Nucleus accumbens (tissue), 56 donors: ENCODE measurements at places on chromosomes 3 and 15.
A peak's percentile ranks its signal among the peaks of the same experiment; 100 is the strongest.

DNA sequence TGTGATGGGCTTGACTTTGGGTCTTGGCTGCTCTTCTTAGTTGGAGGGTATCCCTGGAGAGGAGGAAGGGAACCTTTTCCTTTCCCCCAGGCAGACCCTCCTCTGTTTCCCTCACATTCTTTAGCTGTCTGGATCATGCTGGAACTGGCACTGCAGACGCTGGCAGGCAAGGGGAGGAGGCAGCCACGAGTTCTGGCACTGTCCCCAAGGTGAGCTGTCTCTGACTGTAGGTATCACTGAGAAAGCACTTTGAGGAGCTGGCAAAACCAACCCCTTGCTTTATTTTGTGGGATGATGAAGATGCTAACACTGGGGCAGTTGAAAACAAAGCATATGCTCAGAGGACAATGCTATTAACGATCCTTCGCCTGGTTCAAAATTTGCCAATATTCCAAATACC lies 175.0 kb downstream of the SOX2 start:
- no peak for DNase-seq

GRCh38 chr3:21310161-21310560 lies 440.8 kb downstream of the ZNF385D start:
- no peak for DNase-seq

DNA sequence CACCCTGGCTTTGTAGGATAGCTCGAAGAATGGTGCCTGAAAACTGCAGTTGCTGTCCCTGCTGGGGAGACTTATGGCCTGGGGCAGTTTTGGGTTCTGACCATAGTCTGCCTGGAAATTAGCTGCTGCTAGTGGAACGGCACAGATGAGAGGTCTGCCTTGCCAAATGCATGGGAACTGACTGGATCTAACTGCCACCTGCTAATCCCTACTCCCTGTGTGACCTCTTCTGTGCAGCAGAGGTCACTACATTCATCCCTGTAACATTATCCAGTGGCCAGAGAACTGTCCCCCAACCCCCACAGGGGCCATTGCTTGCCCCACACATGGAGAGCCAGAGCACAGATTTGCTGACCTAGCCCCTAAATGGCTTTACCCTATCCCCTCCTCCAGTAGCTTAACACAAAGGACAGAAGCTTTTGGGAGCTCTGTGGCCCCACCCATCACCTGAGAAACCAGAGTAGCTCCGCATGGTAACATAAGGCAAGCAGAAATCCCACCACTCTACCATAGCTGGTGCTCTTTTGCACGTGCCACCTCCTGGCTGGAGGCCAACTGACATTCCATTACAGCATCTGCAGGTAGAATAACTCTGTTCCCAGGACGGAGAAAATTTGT lies 840.0 kb downstream of the EPHA3 start:
- no peak for DNase-seq

GRCh38 chr3:188577539-188577938 lies 423.6 kb downstream of the LPP start:
- no peak for DNase-seq

DNA sequence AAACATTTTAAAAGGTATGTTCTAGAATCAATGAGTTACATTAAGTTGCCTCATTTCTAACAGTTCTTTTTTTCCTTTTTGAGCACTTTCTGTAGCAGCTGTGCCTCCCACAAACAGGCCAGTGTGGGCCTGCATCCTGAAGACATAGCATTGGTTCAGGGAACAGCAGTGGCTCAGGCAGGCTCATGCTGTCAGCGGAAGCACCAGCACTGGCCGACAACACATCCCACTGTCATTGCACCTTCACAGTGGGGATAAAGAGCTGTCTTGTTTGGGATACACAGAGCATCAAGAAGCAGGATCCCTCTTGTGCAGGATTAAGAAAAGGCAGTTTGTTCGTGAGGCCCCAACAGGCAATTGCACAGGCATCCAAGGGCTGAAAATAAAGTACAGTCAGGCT lies 123.3 kb downstream of the MOBP start:
- no peak for DNase-seq

- DNase-seq: no peak
Measured at GRCh38 chr3:147356909-147357900, 49.1 kb downstream of the ZIC4 start.

GRCh38 chr3:106957029-106957428 lies 420.2 kb upstream of the CCDC54 start:
- DNase-seq: no peak

- DNase-seq: no peak
Measured at GRCh38 chr3:111151438-111151837, 79.8 kb downstream of the NECTIN3 start.

DNA sequence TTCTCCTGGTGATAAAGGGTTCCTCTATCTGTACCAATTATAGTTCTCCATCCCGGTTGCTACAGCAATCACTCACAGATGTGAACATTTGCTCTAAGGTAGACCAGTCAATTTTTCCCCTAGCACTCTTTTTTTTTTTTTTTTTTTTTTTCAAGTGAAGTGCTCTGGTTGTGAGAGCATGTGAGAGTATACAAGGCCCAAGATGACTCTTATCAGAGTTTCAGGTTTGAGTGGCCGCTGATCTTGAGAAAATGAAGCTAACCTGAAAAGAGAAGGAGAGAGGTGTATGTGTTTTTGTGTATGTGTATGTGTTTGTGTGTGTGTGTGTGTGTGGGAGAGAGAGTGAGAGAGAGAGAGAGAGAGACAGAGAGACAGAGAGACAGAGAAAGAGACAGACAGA lies 44.4 kb upstream of the OTOL1 start:
- DNase-seq: no peak

DNA sequence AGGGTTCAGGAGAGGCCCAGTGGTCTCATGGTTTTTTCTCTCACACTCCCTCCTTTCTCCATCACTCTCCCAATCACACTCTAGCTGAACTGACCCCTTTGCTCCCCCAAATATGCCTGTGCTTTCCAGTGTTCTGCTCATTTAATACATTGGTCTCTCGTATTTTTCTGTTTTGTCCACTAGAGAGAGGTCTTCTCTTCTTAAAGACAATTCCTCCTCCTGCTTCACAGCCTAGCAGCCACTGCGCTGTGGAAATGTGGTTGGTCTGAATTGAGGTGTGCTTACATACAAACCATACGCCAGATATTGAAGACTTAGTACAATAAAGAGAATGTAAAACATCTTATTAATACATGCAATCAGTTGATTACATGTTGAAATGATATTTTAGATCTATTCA lies 60.6 kb upstream of the XCR1 start:
- no peak for DNase-seq

DNA sequence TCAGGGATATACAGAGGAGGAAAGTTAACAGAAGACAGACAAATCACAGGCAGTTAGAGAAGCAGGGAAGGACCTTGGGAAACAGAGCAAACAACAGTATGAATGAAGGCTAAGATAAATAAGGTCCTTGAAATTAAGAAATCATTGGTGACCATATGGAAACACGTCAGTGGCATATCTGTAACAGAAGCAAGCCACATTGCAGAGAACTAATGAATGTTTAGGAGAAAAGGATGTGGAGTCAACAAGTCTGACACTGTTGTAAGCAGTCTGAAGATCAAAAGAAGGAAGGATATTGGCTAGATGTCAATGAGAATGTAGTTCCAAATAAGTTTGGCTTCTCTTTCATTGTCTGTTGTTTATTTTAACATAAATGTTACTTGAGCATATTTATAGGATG lies 542.4 kb downstream of the UNC13C start:
- DNase-seq: no peak

- DNase-seq: no peak
Measured at GRCh38 chr3:184620475-184621119, 59.0 kb downstream of the EPHB3 start.

DNA sequence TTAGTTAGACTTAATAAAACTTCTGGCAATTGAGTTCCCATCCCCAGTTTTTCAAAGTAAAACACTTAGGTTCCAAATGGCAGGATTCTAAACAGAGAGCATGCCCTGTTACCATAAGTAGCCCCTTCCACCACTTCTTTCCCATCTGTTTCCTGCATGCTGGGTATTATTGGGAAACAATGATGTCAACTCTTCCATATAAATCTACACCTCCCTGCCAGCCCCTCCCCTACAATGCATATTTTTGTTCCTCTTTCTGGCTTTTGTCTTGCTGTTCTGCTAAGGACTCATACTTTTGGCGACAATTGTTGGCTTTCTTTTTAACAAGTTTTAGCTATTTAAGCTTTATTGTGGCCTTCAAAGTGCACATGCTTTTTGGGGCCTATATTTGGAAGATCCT lies 11.1 kb downstream of the ARHGAP31 start:
- no peak for DNase-seq

DNA sequence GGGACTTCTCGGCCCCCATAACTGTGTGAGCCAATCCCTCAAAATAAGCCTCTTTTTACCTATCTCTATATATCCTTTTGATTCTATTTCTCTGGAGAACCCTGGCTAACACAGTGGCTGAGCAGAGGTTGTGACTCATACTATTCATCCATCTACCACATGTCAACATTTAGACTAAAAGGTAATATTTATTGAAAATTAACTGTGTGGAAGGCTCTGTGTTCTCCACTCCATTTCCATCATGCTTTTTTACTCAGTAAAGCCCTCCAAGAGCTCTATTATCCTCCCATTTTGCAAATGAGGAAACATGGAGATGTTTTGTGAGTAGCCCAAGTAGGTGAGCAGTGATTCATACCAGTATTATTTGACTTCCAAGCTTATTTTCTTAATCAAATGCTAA lies 217.9 kb upstream of the DCBLD2 start:
- DNase-seq: no peak

GRCh38 chr3:25603703-25604102 lies 61.0 kb downstream of the TOP2B start:
- DNase-seq: no peak

- DNase-seq: no peak
Measured at GRCh38 chr3:155079746-155080487, at the start of gene MME. Gene MME, plus strand, starts transcription at chr3:155080319. Its CDS starts 3,849 bp downstream, at chr3:155084168.

GRCh38 chr15:84721371-84721770 lies 5.4 kb upstream of the SEC11A start:
- DNase-seq: no peak

DNA sequence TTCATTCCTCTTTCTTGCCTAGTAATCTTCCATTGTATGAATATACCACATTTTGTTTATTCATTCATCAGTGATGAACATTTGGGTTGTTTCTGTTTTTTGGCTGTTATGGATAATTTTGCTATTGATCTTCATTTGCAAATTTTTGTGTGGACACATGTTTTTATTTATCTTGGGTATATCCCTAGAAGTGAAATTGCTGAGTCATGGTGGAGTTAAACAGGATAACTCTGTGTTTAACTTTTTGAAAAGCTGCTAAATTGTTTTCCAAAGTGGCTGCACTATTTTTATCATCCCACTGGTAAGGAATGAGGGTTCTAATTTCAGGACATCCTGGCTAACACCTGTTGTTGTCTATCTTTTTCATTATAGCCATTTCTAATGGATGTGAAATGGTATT lies 74.6 kb upstream of the ARL6 start:
- DNase-seq: no peak

DNA sequence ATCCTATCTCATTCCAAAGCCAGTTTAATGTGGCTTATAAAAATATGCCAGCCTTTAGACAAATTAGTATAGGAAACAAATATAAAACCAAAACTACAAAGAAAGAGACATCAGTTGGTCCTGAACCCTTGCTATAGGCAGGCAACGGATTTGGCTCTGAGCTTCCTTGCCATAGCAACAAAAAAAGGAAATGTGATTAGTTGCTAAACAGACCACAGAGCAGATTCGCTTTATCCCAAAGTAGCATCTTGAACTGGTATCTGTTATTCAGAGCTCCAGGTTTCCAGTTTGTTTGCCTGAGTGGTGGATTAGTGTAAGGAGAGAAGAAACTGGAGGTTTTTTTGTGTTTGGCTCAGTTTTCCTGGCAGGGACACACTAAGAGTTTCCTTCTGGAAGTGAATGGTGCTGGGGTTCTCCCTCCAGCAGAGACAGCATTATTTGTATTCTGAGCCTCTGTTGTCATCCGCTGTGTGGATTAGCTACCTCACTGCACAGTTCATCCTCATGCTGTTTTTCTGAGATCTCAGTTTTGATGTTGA lies 44.1 kb downstream of the CHST2 start:
- no peak for DNase-seq

DNA sequence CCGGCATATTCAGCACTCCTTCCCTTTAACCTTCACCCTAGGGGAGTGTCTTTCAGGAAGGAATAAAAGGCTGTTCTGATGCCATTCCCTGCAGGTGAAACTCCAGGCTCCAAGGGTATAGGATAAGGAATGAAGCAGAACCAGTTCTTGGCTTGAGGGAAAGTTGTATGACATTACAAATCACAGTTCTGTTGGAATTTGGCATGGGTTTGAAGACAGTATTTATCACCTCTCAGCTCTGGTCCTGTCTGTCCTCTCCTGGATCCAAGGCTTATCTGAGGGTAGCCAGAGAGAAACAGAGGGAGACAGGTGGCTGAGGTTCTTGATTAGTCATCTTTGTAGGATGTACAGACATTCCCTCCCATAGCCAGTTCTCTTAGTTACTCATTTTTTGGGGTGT lies 37.1 kb downstream of the RAB11A start:
- DNase-seq: no peak

- peak; percentile 75 for DNase-seq
Measured at GRCh38 chr3:128075522-128076482, 23.6 kb downstream of the SEC61A1 start.

GRCh38 chr3:138361561-138361971 lies 13.2 kb downstream of the MRAS start:
- no peak for DNase-seq

DNA sequence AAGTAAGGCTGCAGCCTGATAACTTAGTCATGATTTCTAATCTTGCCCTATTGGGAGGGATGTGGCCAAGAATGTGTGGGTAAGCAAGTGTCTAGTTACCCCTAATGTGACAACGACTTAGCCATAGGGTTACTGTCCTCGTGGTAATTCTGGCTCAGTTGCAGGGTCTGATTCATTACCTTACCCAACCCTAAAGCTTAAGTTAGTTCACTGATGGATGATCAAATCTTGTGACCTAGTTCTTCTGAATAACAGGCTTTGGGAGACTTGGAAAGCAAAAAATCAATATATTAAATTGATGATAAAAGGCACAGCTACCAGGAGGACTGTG lies 1.6 kb upstream of the INTS14 start:
- DNase-seq: no peak

DNA sequence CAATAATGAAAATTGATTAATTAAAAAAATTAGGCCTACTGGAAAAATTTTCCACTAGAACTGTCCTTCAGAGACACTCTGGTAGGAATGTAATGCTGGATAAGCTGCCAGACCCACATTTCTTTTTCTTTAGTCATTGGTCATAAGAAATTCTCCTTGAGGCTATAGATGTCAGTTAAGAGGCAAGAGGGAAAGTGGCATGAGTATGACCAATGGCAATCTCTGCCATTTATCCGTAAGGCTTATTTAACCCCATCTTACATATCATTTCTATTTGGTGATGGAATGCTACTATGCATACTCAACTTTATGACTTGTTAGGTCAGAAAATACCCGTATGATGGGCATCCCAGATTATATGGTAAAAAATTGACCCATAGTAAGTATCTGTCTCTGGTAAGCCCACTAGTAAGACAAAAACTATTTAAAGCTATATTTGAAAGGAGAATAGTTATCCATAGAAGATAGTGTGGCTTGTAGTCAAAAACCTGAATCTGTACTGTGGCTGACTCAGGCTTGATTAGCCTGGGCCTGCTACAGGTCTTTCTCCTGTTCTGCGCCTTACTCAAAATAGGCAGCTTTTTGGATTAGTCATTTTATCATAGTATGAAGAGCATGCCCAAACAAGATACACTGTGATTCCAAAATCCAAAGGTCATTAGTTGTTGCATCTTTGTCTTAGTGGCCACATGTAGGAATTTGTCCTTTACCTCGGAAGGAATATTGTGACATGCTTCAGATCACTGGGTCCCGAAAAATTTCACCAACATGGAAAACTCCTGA lies 314.7 kb downstream of the PYDC2 start:
- DNase-seq: no peak
